ENCODE measurements at places on chromosomes 12 and 14.

- DNase-seq: no peak
Measured at GRCh38 chr12:52801773-52802172, 5.9 kb upstream of the KRT3 start.

- DNase-seq: no peak
Measured at GRCh38 chr14:76950055-76951020, 78.2 kb downstream of the IRF2BPL start.

- no peak for DNase-seq
Measured at GRCh38 chr14:80776657-80777056, 164.9 kb downstream of the CEP128 start.

- DNase-seq: no peak
Measured at GRCh38 chr12:12774791-12775190, 10.7 kb upstream of the APOLD1 start.

- no peak for DNase-seq
Measured at GRCh38 chr14:45811155-45811554, 558.2 kb upstream of the MIS18BP1 start.

DNA sequence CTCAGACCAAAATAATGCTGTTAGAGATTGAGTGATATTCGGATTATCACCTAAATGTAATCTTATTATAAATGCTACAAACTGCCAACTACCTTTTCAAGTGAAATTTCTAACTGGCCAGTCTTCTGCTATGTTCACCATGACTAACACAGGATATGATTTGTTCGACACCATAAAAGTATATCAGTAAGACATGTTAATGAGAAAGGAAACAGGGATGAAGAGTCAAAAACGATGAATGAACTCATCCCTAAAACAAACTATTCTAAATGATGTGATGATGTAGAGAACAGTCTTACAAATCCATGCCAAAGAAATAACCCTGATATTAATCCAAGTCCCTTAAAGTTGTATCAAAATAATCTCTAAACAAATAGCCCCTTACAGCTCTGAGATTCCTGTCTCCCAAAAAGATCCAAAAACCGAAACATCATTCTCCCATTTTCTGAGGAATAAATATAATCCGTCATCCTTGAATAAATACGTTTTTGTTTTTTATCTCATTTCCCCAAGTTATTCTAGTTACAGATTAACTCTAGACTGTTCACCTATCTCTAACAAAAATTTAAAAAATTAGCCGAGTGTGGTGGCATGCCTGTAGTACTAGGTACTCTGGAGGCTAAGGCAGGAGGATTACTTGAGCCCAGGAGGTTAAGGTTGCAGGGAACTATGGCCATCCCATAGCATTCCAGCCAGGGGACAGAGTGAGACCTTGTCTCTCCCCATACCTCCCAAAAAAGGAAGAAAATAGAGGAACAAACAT lies 9.1 kb downstream of the SCAF11 start:
- DNase-seq: no peak

DNA sequence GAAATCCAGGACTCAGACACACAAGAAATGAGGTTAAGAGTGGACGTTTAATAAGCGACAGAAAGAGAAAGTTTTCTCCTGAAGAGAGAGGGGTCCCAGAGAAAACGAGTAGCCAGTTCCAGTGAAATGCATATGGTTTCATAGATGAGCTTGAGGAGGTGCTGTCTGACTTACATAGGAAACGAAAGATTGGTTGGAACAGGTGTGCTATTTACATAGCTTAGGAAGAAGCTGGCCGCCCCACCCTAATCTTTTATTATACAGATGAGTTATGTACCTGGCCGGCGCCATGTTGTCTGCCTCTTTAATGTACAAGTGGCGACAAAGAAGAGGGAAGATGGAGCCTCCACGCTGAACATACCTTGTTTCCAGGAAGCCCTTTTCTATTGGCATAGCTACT lies 223.0 kb downstream of the SLC6A15 start:
- no peak for DNase-seq

GRCh38 chr12:96198965-96199364 lies 4.8 kb downstream of the ELK3 start:
- no peak for DNase-seq

GRCh38 chr12:1778911-1779310 lies 41.5 kb upstream of the LRTM2 start:
- DNase-seq: no peak

- DNase-seq: no peak
Measured at GRCh38 chr14:24238123-24238522, 4.3 kb downstream of the TINF2 start.

DNA sequence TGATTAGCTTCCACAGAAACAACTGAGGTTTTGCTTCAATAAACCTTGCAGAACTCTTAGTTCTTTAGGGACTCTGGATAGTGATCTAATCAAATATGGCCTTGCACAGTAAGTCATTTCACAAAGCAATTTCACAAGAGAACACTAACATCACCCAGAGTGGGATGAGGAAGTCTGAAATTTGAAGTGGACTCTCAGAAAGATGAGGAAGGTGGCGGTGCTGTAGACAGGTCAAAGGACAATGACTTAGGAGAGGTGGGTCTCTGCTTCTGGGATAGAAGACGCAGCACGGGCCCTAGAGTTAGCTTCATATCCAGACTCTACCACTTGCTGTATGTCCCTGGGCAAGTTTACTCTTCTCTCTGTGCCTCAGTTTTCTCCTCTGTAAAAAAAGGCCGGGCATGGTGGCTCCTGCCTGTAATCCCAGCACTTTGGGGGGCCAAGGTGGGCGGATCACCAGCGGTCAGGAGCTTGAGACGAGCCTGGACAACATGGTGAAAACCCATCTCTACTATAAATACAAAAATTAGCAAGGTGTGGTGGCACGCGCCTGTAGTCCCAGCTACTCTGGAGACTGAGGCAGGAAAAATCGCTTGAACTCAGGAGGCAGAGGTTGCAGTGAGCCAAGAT lies 18.9 kb downstream of the FOS start:
- no peak for DNase-seq

Measured in activated naive CD4-positive, alpha-beta T cell treated with anti-CD3 and anti-CD28 coated beads, Interleukin-2, amount 50 U/mL, for 16 hours (primary cell).